Activated CD8-positive, alpha-beta T cell treated with anti-CD3 and anti-CD28 coated beads, Interleukin-2, amount 10 ng/mL, durations not matched to agents 7 days and 5 days (primary cell): ENCODE measurements at places on chromosomes 12 and 14. TPM values are rescaled to one million over a fixed set of nuclear protein-coding genes. Genes with fewer than 3 reads are reported as not detected.

KCNJ8 gene
- total RNA-seq: not detected

CLEC7A gene
- total RNA-seq: not detected

MYF5 gene
- not detected for total RNA-seq

PAN2 gene
- 61.8 TPM for total RNA-seq

DNA sequence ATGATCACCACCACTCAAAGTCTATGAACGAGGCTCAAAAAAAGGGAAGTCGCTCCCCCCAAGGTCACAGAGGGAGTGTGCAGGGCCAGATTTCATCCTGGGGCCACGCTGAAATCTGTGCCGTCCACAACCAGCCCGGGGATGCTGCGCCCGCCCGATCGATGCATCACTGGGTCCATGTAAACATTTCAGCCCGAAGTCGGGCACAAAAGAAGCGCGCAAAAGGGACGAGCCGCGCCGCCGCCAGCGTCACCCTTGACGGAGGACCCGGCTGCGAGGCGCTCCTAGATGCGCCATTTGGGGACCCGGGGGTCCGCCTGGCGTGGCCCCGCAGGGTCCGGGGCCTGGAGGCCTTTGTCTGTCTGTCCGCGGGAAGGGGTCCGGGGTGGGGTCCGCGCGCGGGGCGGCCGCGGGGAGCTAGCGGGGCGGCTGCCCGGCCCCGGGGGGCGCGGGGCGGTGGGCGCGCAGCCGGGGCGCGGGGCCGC is 503 bp downstream of the FBXO21 start:
- DNase-seq: peak; percentile 52

- DNase-seq: no peak
Measured at GRCh38 chr14:54652188-54652587, 85.3 kb downstream of the SAMD4A start.

- no peak for DNase-seq
Measured at GRCh38 chr12:59600171-59600570, 4.3 kb downstream of the SLC16A7 start.

DNA sequence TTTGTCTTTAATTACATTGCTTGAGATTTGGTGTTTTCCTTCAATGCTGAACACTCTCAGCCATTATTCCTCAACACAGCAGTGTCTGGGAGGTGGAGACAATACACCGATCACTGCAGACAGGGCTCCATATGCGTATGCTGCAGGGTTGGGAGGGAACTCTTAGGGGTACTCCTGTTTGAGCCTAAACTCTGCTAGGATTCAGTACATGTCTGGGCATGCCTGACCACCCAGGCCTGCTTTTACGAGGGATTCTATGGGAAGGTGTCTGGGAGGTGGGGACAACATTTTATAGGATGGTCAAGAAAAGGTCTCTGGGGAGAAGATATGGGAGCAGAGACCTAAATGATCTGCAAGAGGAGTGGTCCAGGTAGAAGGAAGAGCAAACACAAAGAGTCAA is 34.3 kb downstream of the DHRS2 start:
- DNase-seq: no peak

GRCh38 chr14:74483321-74483720 is 9.8 kb downstream of the NPC2 start:
- DNase-seq: no peak

DNA sequence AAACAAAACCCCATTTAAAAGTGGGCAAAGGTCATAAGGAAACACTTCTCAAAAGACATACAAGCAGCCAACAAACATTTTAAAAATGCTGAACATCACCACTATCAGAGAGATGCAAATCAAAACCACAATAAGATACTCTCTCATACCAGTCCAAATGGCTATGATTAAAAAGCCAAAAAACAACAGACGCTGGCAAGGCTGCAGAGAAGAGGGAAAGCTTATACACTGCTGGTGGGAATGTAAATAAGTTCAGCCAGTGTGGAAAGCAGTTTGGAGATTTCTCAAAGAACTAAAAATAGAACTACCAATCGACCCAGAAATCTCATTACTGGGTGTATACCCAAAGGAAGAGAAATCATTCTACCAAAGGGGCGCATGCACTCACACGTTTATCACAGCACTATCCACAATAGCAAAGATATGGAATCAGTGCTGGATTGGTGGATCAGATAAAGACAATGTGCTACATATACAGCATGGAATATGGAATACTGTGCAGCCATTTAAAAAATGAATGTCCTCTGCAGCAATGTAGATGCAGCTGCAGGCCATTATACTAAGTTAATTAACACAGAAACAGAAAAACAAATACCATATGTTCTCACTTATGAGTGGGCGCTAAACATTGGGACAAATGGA is 102.1 kb upstream of the DAAM1 start:
- DNase-seq: no peak

DNA sequence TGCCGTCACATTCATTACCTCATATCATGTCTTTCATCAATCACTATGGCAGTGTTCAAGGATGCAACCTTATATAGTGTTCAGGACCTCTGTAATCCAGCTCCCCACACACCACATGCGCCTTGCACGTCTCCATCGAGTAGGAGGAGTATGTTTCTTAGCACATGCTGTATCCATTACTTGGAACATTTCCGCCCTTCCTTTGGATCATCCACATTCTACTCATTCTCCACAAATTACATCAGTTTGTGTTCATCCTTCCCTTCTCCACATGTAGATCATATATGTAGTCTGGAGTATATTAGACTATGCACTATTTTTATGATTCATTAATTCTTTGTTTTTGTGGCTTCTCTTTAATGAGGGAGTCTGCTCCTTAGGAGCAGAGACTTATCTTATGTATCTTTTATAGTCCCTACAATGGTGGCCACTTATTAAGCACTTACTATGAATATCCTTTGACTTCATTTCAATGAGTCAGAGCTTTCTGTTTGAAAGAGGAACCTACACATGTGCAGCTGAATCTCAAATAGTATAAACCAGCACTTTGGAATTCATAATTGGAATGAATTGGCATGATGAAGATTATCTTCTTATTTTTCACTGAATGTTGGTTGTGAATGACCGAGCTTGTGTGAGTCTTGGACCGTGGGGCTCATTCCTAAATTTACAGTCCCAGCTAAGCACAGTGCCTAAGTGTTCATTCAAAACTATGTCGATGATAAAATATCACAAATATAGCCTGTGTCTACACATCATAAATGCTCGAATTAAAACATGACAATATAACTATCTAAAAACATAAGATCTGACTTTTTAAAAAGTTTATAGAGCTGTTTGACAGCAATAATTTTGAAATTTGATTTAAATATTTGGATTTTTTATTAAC is 30.2 kb upstream of the NPAS3 start:
- no peak for DNase-seq

DNA sequence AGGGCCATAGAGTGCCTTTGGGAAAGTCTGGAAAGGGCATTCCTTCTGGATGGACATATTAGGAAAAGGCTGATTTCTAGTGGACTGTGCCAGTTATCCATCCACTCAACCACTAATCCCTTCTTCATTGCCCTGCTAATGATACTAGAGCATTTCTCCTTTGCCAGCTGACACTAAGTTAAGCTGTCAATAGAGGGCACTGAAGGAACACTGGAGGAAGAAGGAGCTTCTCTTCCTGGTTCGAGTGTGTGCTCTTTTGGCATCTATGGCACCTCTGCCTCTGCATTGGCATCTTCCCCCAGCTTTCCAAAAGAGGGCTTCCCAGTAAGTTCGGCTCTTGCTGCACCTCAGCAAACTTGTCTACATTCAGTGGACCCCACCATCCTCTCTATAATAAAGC is 165.4 kb downstream of the DERA start:
- DNase-seq: no peak
